ENCODE measurements at places on chromosomes 2 and 18.

DNA sequence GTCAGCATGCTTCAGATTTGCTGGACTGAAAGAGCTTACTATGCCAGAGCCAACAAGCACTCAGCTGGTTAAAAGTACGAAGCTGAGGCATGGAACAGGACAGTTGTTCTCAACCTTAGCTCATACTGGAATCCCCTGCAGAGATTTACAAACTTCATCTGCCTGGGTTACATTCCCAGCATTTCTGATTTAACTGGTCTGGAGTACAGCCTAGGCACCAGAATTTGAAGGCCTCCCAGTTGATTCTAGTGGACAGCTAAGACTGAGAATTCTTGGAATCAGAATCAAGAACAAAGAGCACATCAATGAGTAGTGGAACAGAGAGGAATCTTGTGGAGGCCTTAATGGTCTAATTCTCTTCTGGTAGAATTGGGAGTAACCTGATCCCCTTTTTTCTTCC is 298.2 kb upstream of the NXPH2 start:
- DNase-seq: no peak

DNA sequence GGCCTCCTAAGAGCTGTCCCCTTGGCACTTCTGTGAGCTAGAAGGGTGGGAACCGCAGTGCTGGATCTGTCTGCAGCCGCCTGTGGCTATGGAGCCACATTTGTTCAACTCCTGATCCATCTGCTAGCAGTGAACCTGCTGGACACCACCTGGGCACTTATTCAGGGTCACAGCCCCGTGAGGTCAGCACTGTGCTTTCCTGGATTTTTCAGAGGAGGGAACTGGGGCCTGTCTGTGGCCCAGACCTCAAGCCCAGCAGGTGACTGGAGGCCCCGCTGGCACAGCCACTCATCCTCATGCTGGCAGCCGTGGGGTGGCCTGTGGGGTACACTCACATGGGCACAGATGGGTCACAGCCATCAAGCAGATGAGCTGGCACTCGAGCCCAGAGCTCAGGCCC is 155.3 kb downstream of the TFCP2L1 start:
- DNase-seq: no peak

DNA sequence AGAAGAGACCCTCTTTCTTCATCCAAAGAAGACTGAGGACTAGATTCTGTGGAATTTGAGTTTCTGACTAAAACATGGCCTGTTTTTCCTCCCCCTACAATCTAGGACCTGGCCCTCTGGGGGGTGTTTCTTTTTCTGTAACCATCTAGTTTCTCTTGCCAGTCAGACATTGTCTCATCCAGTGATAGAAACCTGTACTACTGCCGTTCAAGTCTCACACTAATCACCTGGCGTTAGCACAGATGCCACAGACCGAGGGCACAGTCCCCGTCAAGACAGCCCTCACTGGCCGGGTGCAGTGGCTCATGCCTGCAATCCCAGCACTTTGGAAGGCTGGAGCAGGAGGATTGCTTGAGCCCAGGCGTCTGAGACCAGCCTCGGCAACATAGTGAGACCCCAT is 126.9 kb upstream of the NDUFV2 start:
- DNase-seq: no peak

GRCh38 chr2:238240757-238241711 is 1.2 kb upstream of the HES6 start:
- DNase-seq: no peak

DNA sequence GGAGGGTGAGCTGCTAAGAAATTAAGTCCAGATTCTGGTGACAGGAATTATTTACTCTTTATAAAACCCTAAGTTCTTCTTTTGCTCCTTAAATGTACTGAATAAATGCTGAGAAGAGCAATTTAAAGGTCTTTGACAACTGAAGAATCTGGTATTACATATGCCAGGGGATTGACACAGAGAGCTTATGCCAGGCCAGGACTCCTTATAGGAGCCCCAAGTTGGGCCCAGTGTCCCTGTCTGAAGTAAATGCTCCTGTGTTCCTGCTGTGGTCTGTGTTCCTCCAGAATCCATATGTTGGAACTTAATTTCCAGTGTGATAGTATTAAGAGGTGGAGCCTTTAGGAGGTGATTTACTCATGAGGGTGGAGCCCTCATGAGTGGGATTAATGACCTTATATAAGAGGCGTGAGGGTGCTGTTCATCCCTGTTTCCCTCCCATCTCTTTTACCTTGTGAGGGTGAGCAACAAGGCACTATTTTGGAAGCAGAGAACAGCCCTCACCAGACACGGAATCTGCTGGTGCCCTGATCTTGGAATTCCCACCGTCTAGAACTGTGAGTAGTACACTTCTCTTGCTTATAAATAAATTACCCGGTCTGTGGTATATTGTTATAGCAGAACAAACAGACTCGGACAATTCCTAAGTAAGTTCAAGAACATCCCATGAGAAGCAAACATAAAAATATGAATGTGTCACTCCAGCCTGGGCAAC is 39.8 kb downstream of the LYPD6 start:
- no peak for DNase-seq

GRCh38 chr2:162164802-162165201 is 12.8 kb upstream of the GCG start:
- DNase-seq: no peak

GRCh38 chr2:6036211-6036610 is 344.0 kb downstream of the SOX11 start:
- no peak for DNase-seq
